ENCODE measurements at places on chromosomes 4 and X.
A peak's percentile ranks its signal among the peaks of the same experiment; 100 is the strongest.

DNA sequence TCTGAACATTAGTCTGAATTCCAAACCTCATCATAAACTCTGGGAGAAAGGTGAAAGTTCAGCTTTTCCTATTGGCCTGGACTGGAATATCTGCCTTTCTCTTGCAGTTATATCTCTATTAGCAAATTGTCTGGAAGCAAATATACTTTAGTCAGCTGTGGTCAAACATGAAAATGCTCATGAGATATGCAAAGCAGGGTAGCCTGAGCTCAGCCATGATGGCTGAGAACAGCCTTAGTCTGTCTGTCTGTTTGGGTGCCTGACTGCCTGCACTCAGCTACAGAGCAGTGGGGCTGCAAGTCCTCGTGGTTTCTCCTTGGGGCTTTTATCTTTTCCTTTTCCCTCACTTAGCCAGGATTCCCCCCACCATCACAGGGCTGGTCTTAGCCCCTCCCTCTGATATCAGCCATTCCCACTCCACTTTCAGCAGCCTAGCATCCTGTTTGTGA is 19.5 kb upstream of the PGRMC2 start:
- DNase-seq = no peak

- DNase-seq = peak; percentile 32
Observed at GRCh38 chr4:128355305-128355704, 67.7 kb upstream of the PGRMC2 start.

- no peak for DNase-seq
Observed at GRCh38 chr4:146975036-146975435, 29.4 kb upstream of the TTC29 start.

- DNase-seq = peak; percentile 50
Observed at GRCh38 chr4:110184140-110184790, 14.2 kb downstream of the ELOVL6 start.

GRCh38 chr4:20297783-20298182 is 46.1 kb downstream of the SLIT2 start:
- no peak for DNase-seq

DNA sequence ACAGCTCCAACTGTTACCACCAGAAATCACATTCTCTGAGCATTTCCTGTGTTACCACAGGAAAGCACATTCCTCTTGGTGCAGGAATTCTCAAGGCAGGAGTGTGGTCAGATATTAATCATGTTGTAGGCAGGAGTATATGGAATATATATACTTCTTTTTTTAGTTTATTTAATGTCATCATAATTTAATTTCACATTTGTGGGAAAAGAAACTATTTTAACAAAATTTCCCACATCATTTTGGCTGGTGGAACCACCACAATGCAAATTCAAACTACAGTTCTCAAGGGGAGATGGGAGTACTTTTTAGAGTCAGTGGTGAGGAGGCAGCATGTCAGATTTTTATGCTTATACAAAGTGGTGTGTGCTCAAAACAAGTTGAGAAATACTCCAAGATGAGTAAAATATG is 139.0 kb downstream of the ATP10D start:
- peak; percentile 93 for DNase-seq

DNA sequence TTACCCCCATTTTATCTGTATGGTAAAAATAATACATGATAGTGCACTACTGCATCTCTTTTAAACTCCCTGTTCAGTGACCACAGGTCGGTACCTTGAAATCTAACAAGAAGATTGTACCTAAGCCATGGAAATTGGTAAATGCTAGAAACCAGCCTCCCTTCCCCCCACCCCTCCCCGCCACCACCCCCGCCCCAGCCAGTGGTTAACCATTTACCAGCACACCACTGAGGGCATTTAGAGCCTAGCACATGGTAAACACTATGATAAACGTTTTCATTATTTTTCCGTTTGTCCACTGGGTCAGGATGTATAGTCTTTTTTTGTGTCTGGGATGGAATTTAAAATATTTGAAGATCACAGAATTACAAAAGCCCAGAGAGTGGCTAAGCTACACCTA is 703 bp upstream of the FTSJ1 start:
- no peak for DNase-seq

GRCh38 chrX:15269120-15269519 is 763 bp downstream of the ASB9 start:
- no peak for DNase-seq

DNA sequence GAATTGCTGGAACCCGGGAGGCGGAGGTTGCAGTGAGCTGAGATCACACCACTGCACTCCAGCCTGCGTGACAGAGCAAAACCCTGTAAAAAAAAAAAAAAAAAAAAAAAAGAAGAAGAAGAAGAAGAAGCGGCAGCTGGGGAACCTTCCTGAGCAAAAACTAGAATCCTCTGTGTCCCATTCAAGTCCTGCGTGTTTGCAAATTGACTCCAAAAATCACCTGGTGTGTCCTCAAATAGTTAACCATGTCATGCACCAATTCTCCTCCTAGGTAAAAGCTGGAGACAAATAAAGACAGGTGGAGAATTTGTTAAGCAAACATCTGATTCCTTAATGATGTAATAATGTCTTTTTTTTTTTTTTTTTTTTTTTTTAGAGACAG is 31.9 kb upstream of the ASMTL start:
- no peak for DNase-seq

GRCh38 chr4:165191814-165192499 is 15.4 kb upstream of the KLHL2 start:
- DNase-seq = no peak

Measured in fibroblast of skin of scalp (primary cell).